ENCODE measurements at places on chromosomes 2 and 18.

- DNase-seq, result no peak
These were observed 7.0 kb upstream of the BMP10 start for GRCh38 chr2:68878071-68878711.

DNA sequence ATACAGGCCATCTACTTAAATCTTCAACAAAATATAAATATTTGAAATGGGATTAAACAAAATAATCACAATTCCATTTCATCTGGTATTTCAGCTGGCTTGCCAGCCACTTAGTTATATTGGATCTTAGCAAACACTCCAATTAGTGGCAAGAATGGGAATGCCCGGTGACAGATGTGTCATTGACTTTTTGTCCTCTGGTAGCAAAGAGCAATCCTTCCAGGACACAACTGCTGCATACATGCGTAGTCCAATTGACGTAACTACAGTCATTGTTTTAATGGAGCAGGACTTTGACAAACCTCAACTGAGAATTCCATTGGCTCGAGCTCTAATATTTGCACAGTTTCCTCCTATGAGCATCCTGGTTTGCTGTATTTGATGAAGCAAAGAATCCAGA is 69.9 kb downstream of the RNF152 start:
- no peak for DNase-seq

DNA sequence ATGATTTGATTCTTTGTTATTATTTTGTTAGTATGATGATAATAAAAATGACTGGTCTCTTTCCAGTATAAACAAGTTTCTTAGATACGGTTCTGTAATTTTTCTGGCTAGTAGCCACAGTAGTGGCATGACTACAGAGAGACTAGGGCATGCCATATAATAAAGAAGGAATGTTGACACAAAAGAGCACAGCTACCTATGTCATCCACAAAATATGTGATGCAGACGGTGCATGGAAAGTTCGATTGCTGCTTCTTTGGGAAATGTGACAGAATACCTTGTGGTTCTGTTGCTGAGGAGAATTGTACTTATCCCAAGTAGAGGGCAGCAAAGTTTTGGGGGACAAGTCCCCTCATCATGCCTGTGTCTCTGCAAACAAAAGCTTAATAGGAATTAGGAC is 26.1 kb upstream of the SETBP1 start:
- DNase-seq, result no peak

DNA sequence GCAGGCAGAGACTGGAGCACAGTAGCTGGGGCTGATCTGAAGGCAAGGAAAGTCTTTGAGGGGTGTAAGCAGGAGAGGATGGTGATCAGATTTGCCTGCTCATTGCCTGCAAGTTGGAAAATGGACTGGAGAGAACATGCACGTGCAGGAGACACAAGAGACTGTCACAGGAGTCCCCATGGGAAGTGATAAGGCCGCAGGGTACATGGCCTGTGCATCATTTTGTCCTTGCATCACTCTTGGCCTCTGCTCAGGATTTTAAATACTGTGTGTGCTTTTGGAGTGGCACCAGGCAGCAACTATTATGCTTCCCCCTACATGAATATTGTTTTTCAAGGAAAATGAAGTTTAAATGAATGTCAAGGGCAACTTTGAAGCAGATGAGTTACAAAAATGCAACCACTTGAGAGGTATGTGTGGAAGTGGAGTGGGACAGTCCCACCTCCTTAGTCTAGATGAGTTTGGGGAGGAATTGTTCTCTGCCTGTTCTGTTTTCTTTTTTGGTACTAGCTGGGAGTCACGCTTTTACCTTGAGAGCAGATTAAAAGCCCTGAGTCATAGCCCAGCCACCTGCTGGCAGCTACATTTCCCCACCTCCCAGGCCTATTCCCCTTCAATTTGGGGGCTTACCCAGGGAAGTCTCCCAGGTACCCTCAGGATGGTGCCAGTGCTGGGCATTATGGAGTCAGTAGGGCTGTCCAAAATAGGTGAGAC is 19.3 kb downstream of the MAPK4 start:
- no peak for DNase-seq

DNA sequence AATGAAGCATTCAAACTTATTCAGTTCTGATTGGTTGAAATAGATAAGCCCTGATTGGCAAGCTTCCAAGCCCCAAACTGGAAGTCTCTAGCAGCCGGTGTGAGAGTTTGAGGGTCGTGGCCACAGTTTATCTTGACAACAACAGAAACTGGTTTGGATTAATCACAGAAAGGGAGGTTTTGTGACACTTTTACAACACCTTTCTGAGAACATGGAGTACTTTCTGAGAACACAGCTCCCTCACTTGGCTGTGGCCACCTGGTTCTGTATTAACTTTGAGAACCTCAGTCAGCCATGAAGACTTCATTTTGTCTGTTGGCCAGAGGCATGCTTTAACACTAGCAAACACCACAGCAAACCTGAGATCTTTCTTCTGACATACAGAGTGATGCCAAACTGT is 280.7 kb upstream of the VWC2L start:
- no peak for DNase-seq

DNA sequence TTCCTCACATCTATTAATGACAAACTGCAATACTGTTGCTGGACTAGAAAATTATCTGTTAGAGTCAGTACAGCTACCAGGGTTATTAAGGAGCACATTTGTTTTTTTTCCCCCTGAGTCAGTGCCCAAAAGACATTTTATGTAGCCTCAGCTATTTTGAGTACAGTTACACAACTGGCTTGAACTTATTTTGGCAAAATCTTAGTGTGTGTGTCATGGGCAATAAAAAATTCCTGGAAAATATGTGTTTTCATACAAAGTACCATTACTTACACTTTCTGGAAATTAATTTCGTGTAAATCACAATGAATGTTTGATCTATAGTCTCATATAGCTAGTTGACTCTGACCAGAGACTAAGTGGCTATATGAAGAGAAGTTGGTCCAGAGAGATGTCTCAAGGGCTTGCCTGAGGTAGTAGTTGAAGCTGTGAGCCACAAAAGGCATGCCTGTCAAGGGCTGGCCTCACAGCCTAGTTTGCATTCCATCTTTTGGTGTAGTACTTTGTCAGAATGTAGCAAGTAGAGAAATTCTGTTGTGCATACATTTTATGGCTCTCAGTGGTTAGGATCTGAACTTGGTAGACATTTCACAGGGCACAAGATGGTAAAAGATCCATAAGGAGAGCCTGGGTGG is 283.4 kb downstream of the MTX2 start:
- no peak for DNase-seq

GRCh38 chr2:109467701-109468100 is 146.1 kb downstream of the SEPTIN10 start:
- DNase-seq, result no peak

- DNase-seq, result no peak
These were observed 31.8 kb upstream of the GREB1L start for GRCh38 chr18:21210278-21210677.

DNA sequence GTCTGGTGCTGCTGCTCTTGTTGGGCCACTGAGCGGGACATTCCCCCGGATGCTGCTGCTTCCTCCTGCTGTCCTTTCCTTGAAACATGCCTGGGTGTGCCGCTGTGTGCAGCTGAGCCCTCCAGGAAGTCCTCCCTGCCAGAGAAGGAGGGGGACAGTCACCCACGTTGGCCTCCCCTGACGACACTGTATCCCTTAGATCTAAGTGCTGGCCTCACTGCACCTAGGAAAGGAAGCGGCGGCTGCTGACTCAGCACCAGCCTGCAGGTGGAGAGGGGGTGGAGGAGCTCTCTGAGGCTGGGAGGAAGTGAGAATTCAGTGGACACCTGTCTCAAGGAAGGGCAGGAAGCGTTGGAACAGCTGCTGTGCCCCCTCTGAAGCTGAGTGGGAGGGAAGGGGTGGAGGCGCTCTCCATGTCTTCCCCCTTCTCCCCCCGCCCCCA is 239.8 kb downstream of the HAUS1 start:
- DNase-seq, result no peak

DNA sequence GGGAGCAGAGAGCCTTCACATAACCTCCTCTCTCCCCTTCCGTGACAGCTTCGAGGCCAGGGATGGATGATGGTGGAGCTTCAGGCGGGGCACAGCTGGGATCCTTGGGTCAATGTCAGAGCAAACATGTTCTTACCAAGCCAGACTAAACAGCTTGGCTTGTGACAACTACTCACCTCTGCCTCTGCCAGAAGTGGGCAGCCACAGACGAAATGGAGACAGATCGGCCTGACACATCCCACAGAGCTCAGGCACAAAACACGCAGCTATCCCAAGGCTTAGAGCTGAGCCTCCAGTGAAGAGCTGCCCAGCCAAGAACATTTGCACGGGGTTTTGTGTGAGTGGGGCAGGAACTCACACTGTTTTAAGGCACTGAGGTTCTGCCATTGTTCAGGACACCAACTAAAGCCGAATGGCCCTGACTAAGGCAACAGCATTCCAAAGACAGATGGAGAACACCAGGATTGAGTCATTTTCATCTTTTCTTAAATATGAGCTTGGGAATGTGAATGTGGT is 12.8 kb downstream of the PXDN start:
- no peak for DNase-seq

- DNase-seq, result no peak
These were observed 15.9 kb downstream of the SCG2 start for GRCh38 chr2:223586261-223586660.

DNA sequence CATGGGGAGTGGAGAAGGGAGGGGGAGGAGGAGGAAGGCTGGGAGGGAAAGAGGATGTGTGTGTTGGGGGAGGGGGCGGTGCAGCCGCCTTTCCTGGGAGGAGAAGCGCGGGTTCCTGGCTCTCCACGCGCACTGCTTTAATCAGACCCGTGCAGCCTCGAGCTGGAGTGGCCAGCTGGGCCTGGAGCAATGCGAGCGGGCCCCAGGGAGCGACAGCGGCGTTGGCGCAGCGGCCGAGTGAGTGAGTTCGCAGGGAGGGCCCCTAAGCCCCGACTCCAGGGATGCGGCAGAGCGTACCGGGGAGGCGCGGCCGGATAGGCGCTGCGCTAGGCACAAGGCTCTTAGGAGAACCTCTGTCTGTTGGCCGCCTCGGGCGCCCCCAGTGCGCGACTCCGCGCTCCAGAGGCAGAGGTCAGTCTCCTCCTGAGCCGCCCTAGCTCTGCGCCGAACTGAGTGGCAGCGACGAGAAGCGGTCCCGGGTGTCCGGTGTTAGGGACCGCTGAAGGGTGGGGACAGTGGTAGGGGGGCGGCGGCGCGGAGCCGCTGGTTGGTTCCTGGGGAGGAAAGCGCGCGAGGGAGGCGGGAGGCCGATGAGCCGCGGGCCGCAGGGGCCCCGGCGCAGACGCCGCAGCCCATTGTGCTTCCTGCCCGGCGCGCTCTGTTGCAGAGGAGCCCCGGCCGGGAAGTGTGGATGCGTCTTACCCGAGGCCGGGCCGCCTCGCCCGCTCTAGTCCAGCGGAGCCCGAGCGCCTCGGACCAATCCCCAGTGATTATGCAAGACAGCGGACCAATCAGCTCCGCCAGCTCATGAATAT is 455 bp upstream of the DLX1 start:
- DNase-seq, result peak; percentile 88

DNA sequence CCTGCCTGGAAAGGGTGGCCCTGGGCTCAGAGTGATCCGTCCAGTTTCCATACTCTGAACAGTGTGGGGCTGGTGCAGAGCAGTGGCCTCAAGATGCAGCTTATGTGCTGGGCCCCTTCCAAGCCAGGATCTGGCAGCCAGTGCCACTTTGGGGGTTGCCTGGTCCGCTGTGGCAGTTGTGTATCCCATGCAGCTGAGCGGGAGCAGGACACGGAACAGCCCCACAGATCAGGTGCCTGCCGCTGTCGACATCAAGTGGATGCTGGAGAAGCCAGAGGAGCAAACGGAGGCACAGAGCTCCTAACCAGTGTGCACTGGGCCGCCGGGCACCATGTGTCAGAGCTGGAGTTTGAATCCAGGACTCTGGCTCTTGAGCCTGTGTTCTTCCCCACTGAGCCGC is 112.0 kb downstream of the CABLES1 start:
- DNase-seq, result no peak

DNA sequence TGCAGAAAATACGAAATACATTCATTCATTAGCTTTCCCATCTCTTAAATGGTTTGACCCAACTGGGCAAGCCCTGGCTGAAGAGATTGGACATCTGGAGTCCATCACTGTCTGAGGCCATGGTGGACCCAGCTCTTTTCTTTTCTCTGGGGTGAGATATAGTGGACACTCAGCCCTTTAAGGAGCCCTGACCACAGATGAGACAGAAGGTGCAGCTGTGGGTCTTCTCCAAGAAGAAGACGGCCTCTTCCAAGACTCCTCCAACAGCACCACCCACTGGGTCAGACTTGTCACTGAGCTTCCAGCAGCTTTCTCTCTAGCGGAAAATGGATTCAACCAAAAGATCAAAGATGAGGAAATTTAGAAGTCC is 27.2 kb downstream of the TWIST2 start:
- DNase-seq, result no peak

GRCh38 chr2:27290549-27290948 is 8.3 kb downstream of the TRIM54 start:
- DNase-seq, result no peak

DNA sequence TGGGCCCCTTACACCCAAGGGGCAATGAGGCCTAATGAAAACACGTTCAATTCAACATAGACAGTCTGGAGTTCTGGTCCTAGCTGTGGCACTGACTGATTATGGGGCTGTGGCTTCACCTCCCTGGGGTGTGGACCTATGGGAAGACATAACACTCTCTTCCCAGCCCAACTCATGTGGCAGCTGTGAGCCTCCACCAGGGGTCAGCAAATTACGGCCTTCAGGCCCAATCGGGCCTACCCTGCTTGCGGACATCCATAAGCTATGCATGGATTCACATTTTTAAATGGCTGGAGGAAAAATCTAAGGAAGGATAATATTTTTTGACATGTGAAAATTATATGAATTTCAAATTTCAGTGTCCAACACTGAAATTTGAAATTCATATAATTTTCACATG is 101.3 kb downstream of the LOXHD1 start:
- peak; percentile 30 for DNase-seq

GRCh38 chr2:120735746-120736170 is at the start of gene GLI2:
Gene GLI2 (plus strand): TSS chr2:120735868. CDS start chr2:120797321, 61,453 bp downstream.
- DNase-seq, result peak; percentile 80

- peak; percentile 3 for DNase-seq
These were observed 709.6 kb downstream of the SOCS6 start for GRCh38 chr18:70998490-70998889.

DNA sequence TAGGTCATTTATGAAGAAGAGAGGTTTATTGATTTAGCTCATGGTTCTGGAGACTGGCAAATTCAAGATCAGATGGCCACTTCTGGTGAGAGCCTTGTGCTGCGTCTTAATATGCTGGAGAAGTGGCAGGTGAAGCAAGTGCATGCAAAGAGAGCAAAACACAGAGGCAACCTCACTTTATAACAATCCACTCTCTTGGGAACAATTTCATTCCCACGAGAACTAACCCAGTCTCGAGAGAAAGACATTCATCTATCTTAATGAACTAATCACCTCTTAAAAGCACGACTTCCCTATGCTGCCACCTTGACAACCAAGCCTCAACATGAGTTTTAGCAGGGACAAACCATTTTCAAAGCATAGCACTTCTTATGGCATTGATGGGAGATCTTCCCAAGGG is 186.5 kb upstream of the RASGRP3 start:
- no peak for DNase-seq

DNA sequence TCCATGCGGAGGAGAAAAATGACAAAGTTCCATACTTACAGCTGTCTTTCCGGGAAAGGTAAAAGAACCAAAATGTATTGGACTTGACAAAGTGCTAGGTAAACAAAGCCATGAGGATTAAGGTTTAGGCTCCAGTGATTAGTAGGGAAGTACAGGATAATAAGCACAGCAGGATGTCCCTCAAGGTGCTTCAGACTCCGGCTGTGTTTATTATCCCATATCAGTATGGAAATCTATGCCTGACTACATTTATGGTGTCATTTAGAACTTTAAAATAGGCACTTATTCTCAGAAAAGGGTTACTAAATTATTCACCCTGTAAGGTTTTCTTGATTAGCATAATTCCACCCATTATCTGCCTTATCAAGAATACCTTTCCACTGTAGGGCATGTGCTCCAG is 136.3 kb upstream of the CCDC68 start:
- no peak for DNase-seq

GRCh38 chr2:51697095-51697494 is 665.2 kb upstream of the NRXN1 start:
- no peak for DNase-seq
